ENCODE measurements at places on chromosomes 6 and 20.

- no peak overlapping the region for H3K4me3 ChIP-seq
- no peak overlapping the region for H3K27ac ChIP-seq
- DNase-seq, result no peak
- no peaks in the 10 kb centered on the region for H3K27me3 ChIP-seq
Measured at GRCh38 chr6:115832786-115833185, 227.9 kb downstream of the FRK start.

DNA sequence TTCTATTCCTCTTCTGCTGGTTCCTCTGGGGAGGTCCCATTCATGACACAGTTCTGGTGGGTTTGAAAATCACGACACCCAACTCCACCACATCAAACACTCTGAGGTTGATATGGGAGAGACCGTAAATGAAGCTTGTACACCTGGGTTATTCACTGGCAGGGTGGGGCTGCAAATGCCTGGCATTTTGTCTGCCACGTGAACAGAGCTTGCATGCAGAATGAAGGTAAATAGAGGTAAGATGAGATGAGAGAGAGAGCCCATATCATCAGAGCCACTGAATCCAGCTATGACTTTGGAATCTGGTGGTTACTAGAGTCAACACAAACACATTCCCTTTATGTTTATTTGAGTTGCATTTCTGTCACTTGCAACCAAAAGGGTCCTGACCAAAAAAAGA, 97.4 kb downstream of the BANF2 start:
- H3K27me3 ChIP-seq, result no peaks in the 10 kb centered on the region
- DNase-seq, result no peak
- H3K4me1 ChIP-seq, result peaks cover 21% of the 10 kb centered on the region
- H3K36me3 ChIP-seq, result no peaks in the 10 kb centered on the region
- no peak overlapping the region for H3K27ac ChIP-seq
- no peak overlapping the region for H3K4me3 ChIP-seq

GRCh38 chr6:75211920-75212590, 6.2 kb upstream of the COL12A1 start:
- DNase-seq, result no peak
- no peaks in the 10 kb centered on the region for H3K36me3 ChIP-seq
- no peak overlapping the region for H3K27ac ChIP-seq
- no peak overlapping the region for H3K4me3 ChIP-seq

GRCh38 chr20:62354811-62355341, 12.2 kb downstream of the LAMA5 start:
- peaks cover 76% of the 10 kb centered on the region for H3K4me1 ChIP-seq
- no peak for DNase-seq
- peaks cover 14% of the 10 kb centered on the region for H3K36me3 ChIP-seq

DNA sequence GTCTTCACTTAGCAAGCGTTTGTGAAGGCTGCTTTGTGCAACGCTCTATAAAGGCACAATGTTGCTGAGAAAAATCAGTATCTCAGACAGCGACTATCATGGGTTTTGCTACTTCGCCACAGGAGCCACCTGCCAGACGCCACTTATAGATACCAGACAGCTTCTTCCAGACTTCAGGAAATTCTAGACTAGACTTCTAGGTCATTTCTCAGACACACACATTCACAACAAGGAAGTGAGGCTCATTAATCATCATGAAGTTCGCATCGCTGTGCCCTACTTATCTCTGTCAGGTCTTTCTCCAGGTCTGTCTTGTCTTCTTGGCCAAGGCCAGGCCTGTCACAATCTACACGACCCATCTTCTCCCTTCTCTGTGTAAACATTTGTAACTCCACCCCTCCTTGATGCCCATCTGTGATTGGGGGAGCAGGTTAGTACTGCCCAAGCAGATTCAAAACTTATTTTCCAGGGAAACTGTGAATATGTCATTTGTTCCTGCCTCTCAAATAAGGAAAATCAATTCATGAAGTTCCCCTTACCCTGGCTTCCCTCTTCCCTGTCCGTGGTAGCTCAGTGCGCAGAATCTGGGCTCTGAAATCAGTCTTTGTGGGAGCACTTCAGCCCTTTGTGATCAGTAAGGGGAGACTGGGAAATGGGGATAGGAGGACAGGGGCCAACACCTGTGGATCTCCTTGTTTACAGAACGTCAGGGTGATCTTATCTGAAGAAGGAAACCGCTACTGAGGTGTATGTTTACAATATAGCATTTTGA, 115.5 kb downstream of the TNFAIP3 start:
- H3K27ac ChIP-seq, result no peak overlapping the region
- H3K27me3 ChIP-seq, result no peaks in the 10 kb centered on the region
- DNase-seq, result no peak
- no peaks in the 10 kb centered on the region for H3K4me1 ChIP-seq

- no peaks in the 10 kb centered on the region for H3K27me3 ChIP-seq
- no peaks in the 10 kb centered on the region for H3K4me1 ChIP-seq
- DNase-seq, result no peak
- peak within 1 kb of the TSS; percentile 12 for H3K4me3 ChIP-seq
- no peak within 1 kb of the TSS for H3K27ac ChIP-seq
- no peaks in the 10 kb centered on the region for H3K36me3 ChIP-seq
Measured at GRCh38 chr6:35804996-35805736, at the start of gene LHFPL5. Gene LHFPL5, plus strand, starts transcription at chr6:35805352. Its CDS starts 319 bp downstream, at chr6:35805671.

GRCh38 chr20:380763-381580, 412 bp downstream of the TRIB3 start:
- DNase-seq, result no peak
- H3K4me3 ChIP-seq, result peak overlapping the region; percentile 76
- no peaks in the 10 kb centered on the region for H3K36me3 ChIP-seq

- H3K4me3 ChIP-seq, result no peak overlapping the region
- no peak overlapping the region for H3K27ac ChIP-seq
- H3K27me3 ChIP-seq, result no peaks in the 10 kb centered on the region
- DNase-seq, result peak; percentile 45
- H3K4me1 ChIP-seq, result peaks cover under 1% of the 10 kb centered on the region
Measured at GRCh38 chr6:17485181-17485580, 91.8 kb downstream of the CAP2 start.

- no peaks in the 10 kb centered on the region for H3K4me1 ChIP-seq
- H3K27ac ChIP-seq, result no peak overlapping the region
- DNase-seq, result no peak
Measured at GRCh38 chr20:10571313-10571815, 102.4 kb downstream of the JAG1 start.

DNA sequence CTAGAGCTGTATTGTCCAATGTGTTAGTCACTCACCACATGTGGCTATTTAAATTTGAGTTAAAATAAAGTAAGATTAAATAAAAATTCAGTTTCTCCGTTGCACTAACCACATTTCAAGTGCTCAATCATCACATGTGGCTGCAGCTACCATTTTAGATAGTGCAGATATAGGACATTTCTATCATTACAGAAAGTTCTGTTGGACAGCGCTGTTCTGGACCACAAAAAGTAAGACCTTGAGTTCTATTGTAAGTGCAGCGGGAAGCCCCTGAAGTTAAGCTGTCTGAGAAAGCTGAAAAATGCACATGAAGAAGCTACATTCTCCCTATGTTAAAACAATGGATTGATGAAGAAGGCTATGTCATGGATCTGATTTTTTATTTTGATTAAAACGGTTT, 1.1 kb downstream of the ORC3 start:
- H3K4me3 ChIP-seq, result peak overlapping the region; percentile 74
- H3K27me3 ChIP-seq, result no peaks in the 10 kb centered on the region
- H3K27ac ChIP-seq, result no peak overlapping the region
- DNase-seq, result no peak

DNA sequence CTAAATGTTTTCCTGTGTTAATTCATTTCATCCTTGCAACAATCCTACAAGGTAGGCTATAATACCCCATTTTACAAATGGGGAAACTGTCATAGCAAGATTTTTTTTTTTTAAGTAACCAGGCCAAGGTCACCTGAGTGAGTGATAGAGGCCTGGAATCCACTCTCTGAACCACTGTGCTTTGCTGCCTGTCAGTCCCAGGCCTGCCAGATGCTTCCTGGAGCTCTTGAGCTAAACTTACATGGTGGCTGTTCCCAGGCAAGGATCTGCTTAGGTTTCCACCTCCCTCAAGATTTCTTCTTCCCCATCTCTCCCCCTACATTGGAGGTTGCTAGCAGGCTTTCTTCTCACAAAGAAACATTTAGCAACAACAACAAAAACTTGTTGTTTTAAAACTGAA, 32.7 kb upstream of the RNF8 start:
- H3K36me3 ChIP-seq, result peaks cover 65% of the 10 kb centered on the region
- H3K4me3 ChIP-seq, result no peak overlapping the region
- H3K27me3 ChIP-seq, result no peaks in the 10 kb centered on the region
- no peak for DNase-seq
- H3K27ac ChIP-seq, result no peak overlapping the region

- no peaks in the 10 kb centered on the region for H3K27me3 ChIP-seq
- H3K36me3 ChIP-seq, result no peaks in the 10 kb centered on the region
- H3K4me1 ChIP-seq, result no peaks in the 10 kb centered on the region
- no peak overlapping the region for H3K27ac ChIP-seq
- no peak overlapping the region for H3K4me3 ChIP-seq
- DNase-seq, result no peak
Measured at GRCh38 chr6:48116699-48117645, 6.0 kb upstream of the PTCHD4 start.

DNA sequence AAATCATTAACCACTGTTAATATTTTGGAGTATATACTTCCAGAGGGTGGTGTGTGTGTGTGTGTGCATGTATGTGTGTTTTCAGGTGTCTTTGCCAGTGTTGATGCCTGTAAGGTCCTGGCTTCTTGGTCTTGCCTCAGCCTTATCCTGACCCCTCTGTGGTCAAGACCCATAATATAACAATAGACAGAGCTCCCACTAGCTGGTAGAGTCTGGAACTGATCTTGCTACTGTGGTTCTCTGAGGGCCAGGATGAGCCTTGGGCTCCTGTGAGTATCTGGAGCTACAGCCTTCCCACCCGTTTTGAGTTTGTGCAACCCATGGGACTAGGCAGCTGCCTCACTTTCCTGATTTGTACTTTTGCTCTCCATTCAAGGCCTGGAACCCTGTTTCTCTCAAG, 191.0 kb downstream of the IBTK start:
- DNase-seq, result no peak
- no peaks in the 10 kb centered on the region for H3K36me3 ChIP-seq
- H3K27me3 ChIP-seq, result no peaks in the 10 kb centered on the region

GRCh38 chr6:135796643-135797305, 54.7 kb upstream of the PDE7B start:
- no peaks in the 10 kb centered on the region for H3K4me1 ChIP-seq
- no peak for DNase-seq
- no peak overlapping the region for H3K27ac ChIP-seq
- H3K4me3 ChIP-seq, result no peak overlapping the region

- no peaks in the 10 kb centered on the region for H3K27me3 ChIP-seq
- no peaks in the 10 kb centered on the region for H3K4me1 ChIP-seq
- no peak overlapping the region for H3K27ac ChIP-seq
- DNase-seq, result no peak
- H3K4me3 ChIP-seq, result no peak overlapping the region
- no peaks in the 10 kb centered on the region for H3K36me3 ChIP-seq
Measured at GRCh38 chr6:167298127-167298526, 7.0 kb downstream of the UNC93A start.

GRCh38 chr20:6341491-6341890, 218.7 kb upstream of the FERMT1 start:
- H3K4me3 ChIP-seq, result no peak overlapping the region
- H3K36me3 ChIP-seq, result no peaks in the 10 kb centered on the region
- DNase-seq, result no peak
- H3K27ac ChIP-seq, result no peak overlapping the region

GRCh38 chr20:7940341-7940740, at the start of gene HAO1:
Gene HAO1, minus strand, starts transcription at chr20:7940458. Its CDS starts 36 bp downstream, at chr20:7940422.
- no peak within 1 kb of the TSS for H3K4me3 ChIP-seq
- H3K4me1 ChIP-seq, result peaks cover 12% of the 10 kb centered on the region
- H3K27ac ChIP-seq, result no peak within 1 kb of the TSS

DNA sequence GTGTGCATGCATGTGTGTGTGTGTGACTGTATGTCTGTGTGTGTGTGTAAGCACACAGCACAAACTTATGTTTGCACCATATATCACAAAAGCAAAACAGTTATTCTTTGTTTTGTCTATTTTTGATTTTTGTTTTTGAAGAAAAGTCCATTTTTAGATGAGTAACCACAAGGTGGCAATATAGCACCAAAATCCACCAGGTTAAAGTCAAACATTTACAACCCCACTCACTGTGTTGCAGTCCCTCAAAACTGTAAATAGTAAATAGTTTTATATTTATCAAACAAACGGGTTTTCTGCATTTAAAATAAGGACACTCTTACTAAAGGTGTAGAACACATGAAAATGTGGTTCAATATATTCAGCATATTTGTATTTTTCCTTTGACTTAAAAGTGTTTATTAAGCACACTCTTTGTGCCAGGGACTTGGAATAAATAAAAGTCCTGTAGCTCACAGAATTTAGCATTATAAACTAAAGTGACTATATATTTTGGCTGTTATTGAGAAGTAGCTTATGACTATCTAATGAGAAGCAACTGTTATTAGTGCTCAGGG, 118.5 kb downstream of the GFRAL start:
- H3K36me3 ChIP-seq, result no peaks in the 10 kb centered on the region
- DNase-seq, result no peak
- H3K4me1 ChIP-seq, result peaks cover 12% of the 10 kb centered on the region
- no peak overlapping the region for H3K27ac ChIP-seq

- no peak for DNase-seq
- no peaks in the 10 kb centered on the region for H3K36me3 ChIP-seq
- no peak overlapping the region for H3K27ac ChIP-seq
- no peak overlapping the region for H3K4me3 ChIP-seq
Measured at GRCh38 chr6:21840428-21840827, 246.9 kb downstream of the SOX4 start.

DNA sequence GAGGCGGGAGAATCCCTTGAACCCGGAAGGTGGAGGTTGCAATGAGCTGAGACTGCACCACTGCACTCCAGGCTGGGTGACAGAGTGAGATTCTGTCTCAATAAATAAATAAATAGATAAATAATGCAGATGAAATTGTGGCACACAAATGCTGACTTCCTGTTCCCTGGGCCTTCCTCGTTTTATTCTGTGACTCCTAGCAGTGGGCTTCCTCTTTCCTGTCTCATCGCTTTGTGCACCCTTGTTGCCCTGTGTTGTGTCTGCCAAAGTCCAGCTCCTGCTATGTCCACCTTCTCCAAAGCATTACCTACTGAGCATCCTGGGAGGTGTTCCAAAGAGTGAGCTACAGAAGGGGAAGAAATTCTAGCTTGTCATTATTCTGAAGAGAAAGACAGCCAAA, 100.2 kb upstream of the TIAM2 start:
- H3K27ac ChIP-seq, result no peak overlapping the region
- no peak overlapping the region for H3K4me3 ChIP-seq
- H3K36me3 ChIP-seq, result no peaks in the 10 kb centered on the region
- peaks cover 36% of the 10 kb centered on the region for H3K4me1 ChIP-seq
- DNase-seq, result no peak
- H3K27me3 ChIP-seq, result no peaks in the 10 kb centered on the region

- peaks cover 11% of the 10 kb centered on the region for H3K4me1 ChIP-seq
- peaks cover 8% of the 10 kb centered on the region for H3K27me3 ChIP-seq
- H3K27ac ChIP-seq, result no peak overlapping the region
- no peak overlapping the region for H3K4me3 ChIP-seq
- DNase-seq, result no peak
Measured at GRCh38 chr20:2771631-2772080, 28.8 kb downstream of the CPXM1 start.

All from esophagus muscularis mucosa (tissue), 4 donors.